ENCODE measurements at places on chromosomes 1 and 21.

DNA sequence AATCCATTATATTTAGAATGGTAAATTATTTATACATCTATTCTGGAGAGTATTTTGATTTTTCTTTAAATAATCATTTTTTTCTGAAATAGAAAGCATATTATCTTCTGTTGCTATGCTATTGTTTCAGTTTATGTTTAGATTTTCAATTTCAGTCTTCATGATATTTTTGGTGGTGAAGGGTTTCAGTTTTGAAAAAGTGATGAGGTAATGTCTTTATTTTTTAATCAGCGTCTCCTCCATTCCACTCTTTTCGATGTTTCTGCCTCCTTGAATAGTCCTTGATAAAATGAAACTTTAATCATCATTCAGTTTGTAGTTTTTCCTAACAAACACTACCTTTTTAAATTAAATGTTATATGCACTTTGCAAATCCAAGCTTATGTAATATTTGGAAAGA, 428.6 kb downstream of the PTPRC start:
- no peak for DNase-seq

DNA sequence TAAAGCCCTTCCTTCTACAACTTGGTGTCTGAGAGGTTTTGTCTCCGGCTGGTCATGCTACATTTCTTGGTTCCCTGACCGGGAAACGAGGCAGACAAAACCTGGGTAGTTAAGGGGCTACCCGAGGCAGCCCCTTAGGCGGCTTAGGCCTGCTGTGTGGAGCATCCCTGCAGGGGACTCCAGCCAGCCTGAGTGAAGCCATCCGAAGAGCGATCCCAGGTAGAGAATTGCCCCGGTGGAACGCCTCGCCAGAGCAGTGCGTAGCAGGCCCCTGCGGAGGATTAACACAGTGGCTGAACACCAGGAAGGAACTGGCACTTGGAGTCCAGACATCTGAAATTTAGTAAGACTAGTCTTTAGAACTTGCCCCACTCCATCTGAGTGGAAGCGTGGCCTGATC, 21.2 kb upstream of the MYOCOS start:
- DNase-seq = no peak

- no peak for DNase-seq
These were observed 29.9 kb downstream of the ADAM30 start for GRCh38 chr1:119866451-119866850.

DNA sequence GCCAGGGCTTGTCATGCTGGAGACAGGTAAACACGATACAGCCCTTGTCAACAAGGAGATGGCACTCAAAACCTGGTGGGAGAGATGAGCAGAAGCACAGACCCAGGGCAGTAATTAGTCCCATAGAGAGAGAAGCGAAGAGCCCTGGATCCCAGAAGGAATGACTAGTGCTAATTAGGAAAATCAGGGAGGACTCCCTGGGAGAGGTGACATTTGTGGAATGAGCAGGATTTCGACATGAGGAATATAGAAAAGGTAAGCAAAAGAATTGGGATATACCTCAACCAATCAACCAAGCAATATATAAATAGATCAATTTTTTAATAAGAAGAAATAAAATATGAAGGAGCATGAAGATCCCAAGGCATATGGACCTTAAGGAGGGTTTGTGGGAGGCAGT, 98.5 kb upstream of the GJB5 start:
- no peak for DNase-seq

- DNase-seq = no peak
These were observed 4.5 kb upstream of the PGBD2 start for GRCh38 chr1:248901578-248901977.

DNA sequence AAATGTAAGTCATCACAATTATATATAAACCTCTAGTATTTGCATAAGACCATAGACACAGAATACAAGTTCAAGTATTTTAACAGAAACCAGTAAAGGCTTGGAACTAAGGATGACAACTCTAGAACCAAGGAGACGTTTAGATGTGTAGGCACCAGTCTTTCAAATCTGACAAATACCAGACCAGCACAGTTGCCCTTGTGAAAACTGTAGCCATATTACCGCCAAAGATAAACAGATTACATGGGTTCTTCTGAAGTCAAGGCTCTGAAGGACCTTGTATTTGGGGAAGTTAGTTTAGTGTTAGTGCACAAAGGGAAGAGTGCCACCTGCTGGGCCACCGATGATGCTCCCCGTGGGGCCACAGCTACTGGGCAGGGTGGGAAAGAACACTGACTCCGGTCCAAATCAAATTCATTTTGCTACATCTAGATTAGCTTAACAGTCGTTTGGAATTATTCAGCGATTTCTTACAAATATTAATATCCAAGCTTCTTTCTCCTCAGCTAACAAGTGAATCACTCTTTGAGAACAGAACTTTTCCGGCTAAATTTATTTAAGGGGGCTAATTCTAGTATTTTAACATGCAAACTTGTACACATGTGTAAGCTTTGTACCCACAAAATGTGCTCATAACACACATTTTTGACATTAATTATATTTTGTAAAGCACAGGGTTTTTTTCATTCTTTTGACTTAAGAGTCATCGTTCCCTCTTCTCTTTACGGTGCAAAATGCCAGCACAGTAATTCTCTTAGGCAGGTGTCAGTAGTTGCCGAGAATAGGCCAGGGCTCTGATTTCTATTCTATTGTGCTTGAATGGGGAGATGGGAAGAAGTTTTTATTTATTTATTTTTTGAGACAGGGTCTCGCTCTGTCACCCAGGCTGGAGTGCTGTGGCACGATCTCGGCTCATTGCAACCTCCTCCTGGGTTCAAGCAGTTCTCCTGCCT, 8.0 kb upstream of the NIBAN1 start:
- DNase-seq = peak; percentile 75

All from fibroblast of upper back skin (primary cell).